NB4 (cell line): ENCODE measurements at places on chromosomes 16 and 17.

DNA sequence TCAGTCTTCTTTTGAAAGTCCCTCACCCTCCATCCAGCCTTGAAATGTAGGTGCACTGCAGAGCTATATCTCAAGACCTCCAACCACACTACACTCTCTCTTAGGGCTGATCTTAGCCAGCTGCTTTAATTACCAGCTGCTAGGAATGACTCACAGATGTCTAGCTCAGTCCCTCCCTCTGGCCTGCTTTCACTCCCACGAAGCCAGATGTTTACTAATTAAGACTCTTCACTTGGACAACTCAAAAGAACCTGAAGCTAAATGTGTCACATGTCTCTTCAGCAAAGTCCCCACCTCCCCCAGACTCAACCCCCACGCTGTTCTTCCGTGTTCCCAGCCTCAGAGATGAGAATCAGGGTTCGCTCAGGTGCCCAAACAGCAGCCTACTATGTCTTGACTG lies 2.6 kb downstream of the GTF3C1 start:
- peak; percentile 66 for DNase-seq

- DNase-seq = no peak
These were observed 182.9 kb upstream of the SOX9 start for GRCh38 chr17:71937914-71938313.

DNA sequence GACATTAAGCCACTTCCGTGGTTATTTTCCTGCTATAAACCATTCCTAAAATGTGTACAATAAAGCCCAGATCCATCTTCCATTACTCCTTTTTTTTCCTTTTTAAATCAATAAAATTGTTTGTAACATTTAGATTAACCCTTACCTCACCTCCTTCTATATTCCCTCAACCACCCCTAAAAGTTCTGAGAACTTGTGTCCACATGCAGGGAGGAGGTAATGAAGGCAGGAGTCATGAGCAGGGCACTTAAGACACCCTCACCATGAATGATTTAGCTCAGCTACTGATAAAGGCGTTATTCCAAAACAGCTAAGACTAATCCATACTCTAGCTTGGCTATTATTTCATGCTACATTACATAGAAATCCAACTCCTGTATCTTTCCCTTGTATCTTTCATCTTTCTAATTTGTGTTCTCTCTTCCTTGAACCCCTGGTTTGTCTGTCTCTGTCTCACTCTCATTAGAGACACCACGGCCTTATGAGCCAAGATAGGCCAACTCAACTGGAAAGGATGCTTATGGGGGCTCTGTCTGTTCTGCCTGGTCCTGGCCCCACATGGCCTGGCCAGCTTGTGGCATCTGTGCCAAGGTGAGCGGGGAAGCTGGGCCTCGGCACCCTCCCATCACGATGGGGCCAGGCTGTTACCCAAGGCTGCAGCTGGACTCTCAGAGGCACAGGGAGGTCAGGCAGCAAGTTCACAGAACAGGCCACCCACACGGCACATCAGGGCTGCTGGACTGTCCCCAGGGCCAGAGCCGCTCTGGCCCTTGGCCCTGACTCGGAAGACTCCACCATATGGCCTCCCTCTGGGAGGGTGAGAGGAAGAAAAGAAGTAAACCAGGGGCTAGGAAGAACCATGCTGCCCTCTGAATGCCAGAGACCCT lies 294.4 kb downstream of the SOX9 start:
- DNase-seq = no peak

DNA sequence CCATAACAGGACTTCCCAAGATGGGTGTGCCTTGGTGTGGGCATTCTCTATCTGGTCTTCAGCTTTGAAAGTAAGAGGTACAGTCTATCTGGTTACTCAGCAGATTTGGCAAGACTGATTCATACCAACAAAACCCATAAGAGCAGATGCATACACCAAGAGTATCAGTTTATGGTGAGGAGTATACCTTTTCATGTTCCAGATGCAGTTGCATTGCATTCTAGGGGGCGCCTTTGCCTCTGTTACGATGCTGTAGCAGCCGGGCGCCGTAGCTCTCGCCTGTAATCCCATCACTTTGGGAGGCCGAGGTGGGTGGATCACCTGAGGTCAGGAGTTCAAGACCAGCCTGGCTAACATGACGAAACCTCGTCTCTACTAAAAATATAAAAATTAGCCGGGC lies 31.1 kb upstream of the CARMIL2 start:
- peak; percentile 28 for DNase-seq

GRCh38 chr16:80741724-80742123 lies 62.7 kb downstream of the CDYL2 start:
- no peak for DNase-seq

- DNase-seq = peak; percentile 31
These were observed 2.3 kb downstream of the MAP3K3 start for GRCh38 chr17:63624531-63624880.

DNA sequence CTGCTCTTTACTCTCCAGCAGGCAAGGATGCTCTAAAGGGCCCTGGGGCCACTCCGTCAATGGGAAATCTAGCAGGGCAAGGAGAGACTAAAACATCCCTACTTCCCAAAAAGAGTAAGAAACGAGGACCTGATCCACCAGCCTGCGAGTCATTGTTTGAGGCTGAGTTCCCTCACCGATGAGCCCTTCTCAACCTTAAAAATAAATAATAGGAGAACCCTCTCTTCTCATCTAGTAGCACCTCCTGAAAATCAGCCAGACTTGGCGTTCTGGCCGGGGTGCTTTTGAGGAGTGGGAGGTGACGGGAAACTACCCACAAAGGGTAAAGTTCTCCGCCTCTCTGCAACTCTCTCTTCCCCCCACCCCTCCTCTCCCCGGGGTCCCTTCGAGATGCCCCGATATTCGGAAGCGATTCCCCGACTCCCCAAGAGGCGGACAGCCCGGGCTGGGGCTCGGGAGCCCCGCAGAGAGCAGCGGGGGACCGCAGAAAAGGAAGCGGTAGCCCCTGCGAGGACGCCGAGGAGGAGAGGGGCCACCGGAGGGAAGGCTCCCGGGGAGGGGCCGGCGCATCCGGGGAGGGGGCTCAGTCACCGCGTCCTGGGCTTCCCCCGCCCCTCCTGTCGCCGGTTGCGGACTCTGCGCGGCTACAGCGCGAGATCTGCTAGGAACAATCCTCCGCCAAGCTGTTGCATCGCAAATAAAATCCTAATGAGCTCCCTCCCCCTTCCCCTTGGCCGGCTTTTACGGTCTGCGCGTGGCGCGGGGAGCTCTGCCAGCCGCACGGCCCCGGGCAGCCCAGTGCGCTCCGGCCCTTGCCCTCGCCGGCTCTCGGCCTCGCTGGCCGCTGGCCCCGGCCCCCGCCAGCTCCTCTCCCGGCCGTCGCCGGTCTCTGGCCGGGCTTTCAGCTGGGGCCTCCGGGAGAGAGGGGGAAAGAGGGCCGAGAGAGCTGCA lies 1.3 kb downstream of the HOXB9 start:
- peak; percentile 56 for DNase-seq

- DNase-seq = no peak
These were observed 22.0 kb upstream of the ABCA10 start for GRCh38 chr17:69250641-69251040.

- DNase-seq = peak; percentile 75
These were observed 171.8 kb upstream of the GSE1 start for GRCh38 chr16:85441189-85441889.

- DNase-seq = no peak
These were observed 1860.3 kb downstream of the TP53TG3F start for GRCh38 chr16:35319536-35320192.

GRCh38 chr17:28204751-28205150 lies 114.2 kb upstream of the TMEM97 start:
- DNase-seq = no peak

- peak; percentile 76 for DNase-seq
These were observed 59.8 kb downstream of the NEUROD2 start for GRCh38 chr17:39547713-39548478.
